H9 (cell line): ENCODE measurements at places on chromosomes 3 and 15.

- no peak overlapping the region for H3K4me3 ChIP-seq
- H3K4me1 ChIP-seq = no peaks in the 10 kb centered on the region; the same call in 1 of the 2 replicates
- no peaks in the 10 kb centered on the region for H3K36me3 ChIP-seq
- H3K27me3 ChIP-seq = no peaks in the 10 kb centered on the region
Observed at GRCh38 chr3:13138833-13139145, 65.6 kb upstream of the IQSEC1 start.

DNA sequence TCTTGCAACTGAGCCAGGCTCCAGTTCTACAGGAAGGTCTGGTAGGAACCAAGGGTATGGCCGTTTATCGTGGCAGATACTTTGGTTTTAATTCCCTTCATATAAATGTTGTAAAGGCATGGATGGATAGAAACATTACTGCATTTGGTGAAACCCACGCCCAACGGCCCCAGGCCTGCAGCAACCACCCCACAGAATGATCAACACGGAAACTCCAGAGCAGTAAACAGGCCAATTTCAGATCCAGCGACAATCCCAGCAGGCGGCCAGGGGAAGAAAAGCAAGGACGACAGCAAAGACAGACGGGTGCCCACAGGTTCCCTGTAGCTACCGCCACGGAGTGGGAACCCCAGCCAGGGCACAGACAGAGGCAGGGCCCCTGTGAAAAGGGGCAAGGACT lies 32.6 kb upstream of the PCSK6 start:
- peak; percentile 19 for DNase-seq
- no peaks in the 10 kb centered on the region for H3K27me3 ChIP-seq
- H3K4me1 ChIP-seq = no peaks in the 10 kb centered on the region; the same call in 1 of the 2 replicates
- no peak overlapping the region for H3K27ac ChIP-seq
- no peaks in the 10 kb centered on the region for H3K36me3 ChIP-seq

- H3K27ac ChIP-seq = no peak overlapping the region
- no peak for DNase-seq
- no peak overlapping the region for H3K4me3 ChIP-seq
- H3K4me1 ChIP-seq = no peaks in the 10 kb centered on the region
- H3K36me3 ChIP-seq = peaks cover 7% of the 10 kb centered on the region; the same call in 1 of the 2 replicates
- H3K27me3 ChIP-seq = no peaks in the 10 kb centered on the region
Observed at GRCh38 chr15:45451265-45451664, 71.3 kb downstream of the SLC30A4 start.

- no peak overlapping the region for H3K27ac ChIP-seq
- H3K4me3 ChIP-seq = no peak overlapping the region
- H3K36me3 ChIP-seq = no peaks in the 10 kb centered on the region
- H3K4me1 ChIP-seq = no peaks in the 10 kb centered on the region
- DNase-seq = no peak
Observed at GRCh38 chr3:179967622-179968021, 69.1 kb downstream of the PEX5L start.

DNA sequence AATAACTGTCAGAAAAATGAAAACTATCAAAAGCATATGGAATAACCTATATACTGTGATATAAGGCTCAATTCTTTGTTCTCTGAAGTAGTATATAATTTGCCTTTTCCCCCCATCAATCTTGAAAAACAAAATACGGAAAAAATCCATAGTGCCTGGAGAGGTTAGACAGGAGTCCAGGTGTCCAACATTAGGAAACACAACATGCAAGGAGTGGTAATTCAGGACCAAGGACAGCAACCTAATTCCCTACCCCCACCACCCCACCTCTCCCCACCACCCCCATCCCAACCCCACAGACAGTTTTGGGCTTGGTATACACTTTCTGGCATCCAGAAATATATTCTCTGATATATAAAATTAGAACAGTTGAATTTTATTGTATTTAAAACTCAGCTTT lies 55.1 kb upstream of the SLC25A26 start:
- H3K36me3 ChIP-seq = no peaks in the 10 kb centered on the region
- H3K4me3 ChIP-seq = no peak overlapping the region
- no peak overlapping the region for H3K27ac ChIP-seq
- H3K4me1 ChIP-seq = no peaks in the 10 kb centered on the region
- H3K27me3 ChIP-seq = no peaks in the 10 kb centered on the region

DNA sequence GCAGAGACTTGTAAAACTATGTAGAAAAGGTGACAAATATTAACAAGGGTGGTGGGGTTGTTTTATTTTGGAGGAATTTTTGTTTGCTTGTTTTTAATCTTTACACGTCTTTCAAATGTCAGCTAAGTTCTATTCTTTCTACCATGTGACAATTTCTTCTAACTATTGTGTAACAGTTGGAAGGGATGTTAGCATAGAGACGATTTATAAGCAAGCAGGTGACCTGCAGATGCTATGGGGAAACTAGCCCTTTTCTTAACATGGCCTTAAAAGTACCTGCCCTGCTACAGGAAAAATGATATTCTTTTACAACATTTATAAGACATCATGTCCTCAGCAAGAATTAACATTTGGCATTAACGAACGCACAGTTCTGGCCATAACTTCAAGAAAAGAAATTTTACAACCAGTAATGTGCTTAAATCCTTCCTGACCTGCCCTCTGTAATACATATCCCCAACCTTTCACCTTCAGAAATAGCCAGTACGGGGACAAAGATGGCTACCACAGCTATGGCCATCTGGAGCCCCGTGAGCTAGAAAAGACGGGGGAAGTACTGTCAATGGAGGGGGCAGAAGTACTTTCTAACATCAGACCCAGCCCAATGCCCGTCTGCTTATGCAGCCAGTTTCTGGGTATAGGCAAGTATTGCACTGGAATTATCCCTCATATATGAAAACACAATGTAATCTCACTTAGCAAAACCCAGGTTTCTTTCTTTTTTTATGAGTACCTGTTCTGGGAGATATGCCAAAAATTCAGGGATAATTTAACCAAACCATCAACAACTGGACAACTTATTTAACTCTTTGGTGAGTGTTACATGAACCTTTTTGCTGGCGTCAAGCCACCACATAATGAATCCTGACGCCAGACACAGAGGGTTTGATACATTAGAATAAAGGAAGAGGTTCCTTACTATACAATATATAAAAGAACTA lies 67.7 kb upstream of the NR2F2 start:
- H3K4me3 ChIP-seq = no peak overlapping the region
- H3K36me3 ChIP-seq = no peaks in the 10 kb centered on the region
- H3K27me3 ChIP-seq = no peaks in the 10 kb centered on the region
- H3K4me1 ChIP-seq = no peaks in the 10 kb centered on the region; the same call in 1 of the 2 replicates
- DNase-seq = no peak

DNA sequence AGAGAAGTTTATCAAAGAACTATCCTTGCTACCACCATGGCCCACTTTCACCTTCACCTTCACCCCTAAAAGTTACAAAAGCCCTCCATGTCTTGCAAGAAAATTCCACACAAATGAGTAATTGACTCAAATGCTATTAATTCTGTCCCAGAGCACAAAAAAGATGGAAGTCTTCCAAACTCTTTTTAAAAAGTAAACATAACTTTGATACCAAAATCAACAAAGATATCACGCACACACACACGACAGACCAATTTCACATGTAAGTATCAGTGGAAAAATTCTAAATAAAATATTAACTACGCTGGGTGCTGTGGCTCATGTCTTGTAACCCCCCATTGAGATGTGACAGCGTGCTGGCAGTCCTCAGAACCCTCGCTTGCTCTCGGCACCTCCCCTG lies 1.1 kb upstream of the MCCC1 start:
- H3K4me1 ChIP-seq = peaks cover 3% of the 10 kb centered on the region; the same call in 1 of the 2 replicates
- DNase-seq = no peak
- H3K4me3 ChIP-seq = no peak overlapping the region

- DNase-seq = no peak
- H3K27me3 ChIP-seq = no peaks in the 10 kb centered on the region
- H3K36me3 ChIP-seq = no peaks in the 10 kb centered on the region
- H3K27ac ChIP-seq = no peak overlapping the region
- no peak overlapping the region for H3K4me3 ChIP-seq
Observed at GRCh38 chr3:116161575-116162525, 283.4 kb downstream of the LSAMP start.

DNA sequence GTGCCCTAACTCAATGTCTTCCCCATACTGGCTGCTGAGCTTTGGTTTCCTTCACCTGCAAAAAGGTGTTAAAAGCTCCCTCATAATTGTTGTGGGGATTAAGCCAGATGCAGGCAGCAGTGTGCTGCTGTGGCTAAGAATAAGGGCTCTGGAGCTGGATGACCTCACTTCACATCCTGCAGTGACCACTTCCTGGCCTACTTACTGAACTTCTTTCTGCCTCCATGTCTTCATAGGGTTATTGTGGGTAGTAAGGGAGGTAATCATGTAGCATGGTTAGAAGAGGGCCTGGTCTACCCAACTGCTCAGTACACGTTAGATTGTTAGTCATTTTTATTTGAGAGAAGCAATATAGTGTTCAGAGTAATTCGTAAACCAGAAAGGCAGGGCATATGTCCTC lies 18.4 kb downstream of the GYG1 start:
- H3K36me3 ChIP-seq = peaks cover 4% of the 10 kb centered on the region
- no peak overlapping the region for H3K27ac ChIP-seq
- H3K27me3 ChIP-seq = no peaks in the 10 kb centered on the region
- no peak overlapping the region for H3K4me3 ChIP-seq

DNA sequence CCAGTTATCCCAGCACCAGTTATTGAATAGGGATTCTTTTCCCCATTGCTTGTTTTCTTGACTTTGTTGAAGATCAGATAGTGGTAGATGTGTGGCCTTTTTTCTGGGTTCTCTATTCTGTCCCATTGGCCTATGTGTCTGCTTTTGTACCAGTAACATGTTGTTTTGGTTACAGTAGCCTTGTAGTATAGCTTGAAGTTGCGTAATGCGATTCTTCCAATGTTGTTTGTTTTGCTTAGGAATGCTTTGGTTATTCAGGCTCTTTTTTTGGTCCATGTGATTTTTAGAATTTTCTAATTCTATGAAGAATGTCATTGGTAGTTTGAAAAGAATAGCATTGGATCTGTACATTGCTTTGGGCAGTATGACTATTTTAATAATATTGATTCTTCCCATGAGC lies 94.3 kb upstream of the CHMP2B start:
- DNase-seq = no peak
- no peak overlapping the region for H3K27ac ChIP-seq
- no peaks in the 10 kb centered on the region for H3K27me3 ChIP-seq

- DNase-seq = no peak
- H3K36me3 ChIP-seq = no peaks in the 10 kb centered on the region
- no peaks in the 10 kb centered on the region for H3K27me3 ChIP-seq
- no peaks in the 10 kb centered on the region for H3K4me1 ChIP-seq
- no peak overlapping the region for H3K27ac ChIP-seq
Observed at GRCh38 chr15:91737151-91737818, 116.2 kb upstream of the SLCO3A1 start.

DNA sequence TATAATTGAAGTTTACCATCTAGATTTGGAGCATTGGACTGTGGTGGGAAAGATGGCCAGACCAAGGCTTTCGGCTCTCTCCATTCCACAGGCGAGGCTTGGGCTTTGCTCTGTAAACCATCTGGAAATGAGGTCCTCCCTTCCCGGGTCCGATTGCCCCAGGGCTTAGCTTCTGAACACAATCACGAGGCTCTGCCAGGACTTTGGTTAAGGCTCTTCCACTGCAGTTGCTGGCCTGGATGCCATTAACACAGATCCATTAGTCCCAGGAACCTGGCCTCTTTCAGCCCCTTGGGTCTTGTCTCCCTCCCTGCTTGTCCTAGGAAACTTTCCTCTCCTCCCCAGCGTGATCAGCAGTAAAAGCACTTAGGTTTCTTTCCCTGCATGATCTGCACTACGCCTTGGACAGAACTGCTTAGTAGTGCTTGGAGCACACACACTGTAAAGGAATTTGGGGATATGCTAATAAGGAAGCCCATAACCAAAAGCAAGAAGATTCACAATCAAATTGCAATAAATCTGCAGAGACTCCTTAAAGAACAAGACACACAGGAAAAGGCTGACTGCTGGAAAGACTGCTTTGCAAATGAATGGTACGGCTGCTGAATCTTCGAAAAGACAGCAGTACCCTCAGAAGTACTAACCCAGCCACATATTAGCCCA lies 154.3 kb downstream of the ECT2 start:
- H3K4me1 ChIP-seq = peaks cover 6% of the 10 kb centered on the region; the same call in 1 of the 2 replicates
- DNase-seq = peak; percentile 27
- H3K27me3 ChIP-seq = no peaks in the 10 kb centered on the region
- H3K4me3 ChIP-seq = no peak overlapping the region

GRCh38 chr3:170485696-170486095 lies 67.0 kb downstream of the CLDN11 start:
- H3K27ac ChIP-seq = no peak overlapping the region
- peaks cover 4% of the 10 kb centered on the region; the same call in 1 of the 2 replicates for H3K4me1 ChIP-seq
- H3K4me3 ChIP-seq = no peak overlapping the region; the same call in 2 of the 3 replicates
- DNase-seq = no peak
- no peaks in the 10 kb centered on the region for H3K27me3 ChIP-seq
- no peaks in the 10 kb centered on the region; the same call in 1 of the 3 replicates for H3K36me3 ChIP-seq

DNA sequence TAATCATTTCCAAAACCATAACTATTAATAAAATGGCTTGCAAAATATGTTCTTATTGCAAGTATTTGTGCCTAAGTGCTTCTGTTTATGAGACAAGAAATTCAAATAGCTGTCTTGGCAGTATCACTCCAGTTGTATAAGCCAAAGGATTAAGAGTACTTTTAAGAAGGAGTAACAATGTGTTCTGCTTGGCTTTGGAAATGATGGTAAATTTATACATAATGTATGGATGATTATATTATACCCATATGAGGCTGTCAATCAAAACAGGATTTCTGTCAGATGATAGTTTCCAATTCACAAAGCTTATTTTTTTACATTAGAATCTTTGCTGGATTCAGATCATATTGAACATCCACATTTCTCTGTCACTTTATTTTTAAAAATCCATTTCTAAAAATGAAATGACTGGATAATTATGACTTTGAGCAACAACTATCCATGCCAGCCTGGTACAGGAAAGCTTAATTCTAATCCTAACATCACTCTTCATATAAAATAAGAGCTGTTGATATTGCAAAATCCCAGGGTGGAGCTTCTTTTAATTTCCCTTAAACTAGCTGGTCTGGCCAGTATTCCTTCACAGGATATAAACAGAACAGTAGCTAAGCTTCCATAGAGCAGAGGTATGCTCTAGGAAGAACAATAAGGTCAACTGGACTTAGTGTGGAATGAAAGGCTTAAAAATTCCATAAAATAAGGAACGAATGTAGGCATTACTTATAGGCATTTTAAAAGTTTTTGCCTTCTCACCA lies 30.0 kb upstream of the ZNF280D start:
- no peaks in the 10 kb centered on the region; the same call in 1 of the 2 replicates for H3K4me1 ChIP-seq
- H3K27ac ChIP-seq = no peak overlapping the region
- DNase-seq = no peak
- no peaks in the 10 kb centered on the region for H3K36me3 ChIP-seq
- H3K4me3 ChIP-seq = no peak overlapping the region

DNA sequence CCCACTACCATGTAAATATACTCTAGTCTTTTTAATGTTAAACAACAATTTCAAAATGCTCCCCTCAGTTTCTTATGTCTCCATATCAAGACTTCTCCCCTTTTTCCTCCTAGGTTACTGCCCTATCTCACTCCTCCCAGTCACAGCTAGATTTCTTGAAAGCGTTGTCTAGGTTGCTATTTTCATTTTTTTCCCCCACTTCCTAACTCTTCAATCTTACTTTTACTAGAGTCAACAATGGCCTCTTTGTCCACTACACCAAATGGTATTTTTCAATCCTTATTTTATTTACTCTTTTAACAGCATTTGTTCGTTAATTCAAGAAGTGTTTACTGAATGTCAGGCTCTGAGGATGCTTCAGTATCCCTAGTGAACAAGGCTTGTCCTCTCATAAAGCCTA lies 84.4 kb downstream of the VPS8 start:
- no peak overlapping the region for H3K4me3 ChIP-seq
- no peak overlapping the region for H3K27ac ChIP-seq
- H3K27me3 ChIP-seq = no peaks in the 10 kb centered on the region

- H3K27me3 ChIP-seq = no peaks in the 10 kb centered on the region
- DNase-seq = no peak
- H3K27ac ChIP-seq = no peak overlapping the region
- no peaks in the 10 kb centered on the region for H3K36me3 ChIP-seq
Observed at GRCh38 chr15:60574801-60575631, 96.1 kb upstream of the ICE2 start.
